ENCODE measurements at places on chromosomes 1 and 21.
A peak's percentile ranks its signal among the peaks of the same experiment; 100 is the strongest.

- DNase-seq, result no peak
These were observed 12.6 kb upstream of the HMCN1 start for GRCh38 chr1:185721553-185721952.

DNA sequence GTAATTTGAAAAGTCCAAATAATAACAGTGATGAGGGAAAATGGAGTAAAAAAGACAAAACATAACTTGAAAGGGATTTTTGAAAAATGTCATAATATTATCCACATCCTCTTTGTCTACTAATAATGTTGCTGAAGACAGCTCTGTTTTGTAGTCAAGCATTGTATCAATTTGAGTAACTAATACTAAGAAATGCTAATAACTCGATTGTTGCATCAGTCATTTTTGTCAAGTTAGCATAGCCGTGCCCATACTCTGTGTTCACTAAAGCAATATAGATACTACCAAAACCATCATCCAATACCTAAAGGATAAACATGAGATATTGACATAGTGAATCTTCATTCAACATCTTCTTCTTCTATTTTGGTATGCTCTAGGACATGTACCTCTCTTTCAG is 17.3 kb downstream of the PDC start:
- no peak for DNase-seq

GRCh38 chr1:151443846-151444782 is 15.2 kb downstream of the POGZ start:
- DNase-seq, result peak; percentile 44

DNA sequence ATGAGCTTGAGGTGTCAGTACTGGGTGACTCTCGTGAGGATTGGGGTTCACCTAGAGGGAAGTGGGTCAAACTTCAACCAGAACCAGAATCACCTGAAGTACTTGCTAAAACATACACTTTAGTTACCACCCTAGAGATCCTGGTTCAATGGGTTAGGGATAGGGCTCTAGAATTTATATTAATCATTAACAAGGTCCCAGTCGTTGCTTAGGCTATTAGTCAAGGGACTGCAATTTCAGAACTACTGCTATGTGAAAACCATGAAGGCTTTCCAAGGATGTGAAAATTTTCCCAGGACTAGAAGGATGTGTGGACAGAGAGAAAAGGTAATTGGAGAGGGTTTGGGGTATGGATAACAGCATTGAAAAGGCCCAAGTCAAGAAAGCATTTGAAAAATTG is 162.6 kb downstream of the GRIK1 start:
- DNase-seq, result no peak

DNA sequence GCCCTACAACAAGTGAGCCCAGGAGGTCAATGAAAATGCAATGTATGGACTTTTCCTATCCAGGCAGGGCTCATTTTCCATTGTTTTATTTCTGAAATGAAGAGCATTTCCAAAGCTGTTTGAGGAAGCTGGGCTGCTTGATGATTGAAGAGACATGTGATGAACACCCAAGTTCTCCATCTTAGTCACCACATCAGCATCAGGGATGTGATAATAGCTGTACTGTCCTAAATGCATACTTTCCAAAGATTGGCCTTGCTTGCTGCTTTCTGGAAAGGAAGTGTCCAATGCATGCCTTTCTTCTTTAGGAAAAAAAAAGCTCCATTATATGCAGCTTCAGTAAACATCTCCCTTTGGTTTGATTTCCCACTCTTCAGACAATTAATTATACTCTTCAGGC is 425.9 kb upstream of the RUNX1 start:
- no peak for DNase-seq

- no peak for DNase-seq
These were observed 184.5 kb downstream of the DHRS3 start for GRCh38 chr1:12433323-12434053.

DNA sequence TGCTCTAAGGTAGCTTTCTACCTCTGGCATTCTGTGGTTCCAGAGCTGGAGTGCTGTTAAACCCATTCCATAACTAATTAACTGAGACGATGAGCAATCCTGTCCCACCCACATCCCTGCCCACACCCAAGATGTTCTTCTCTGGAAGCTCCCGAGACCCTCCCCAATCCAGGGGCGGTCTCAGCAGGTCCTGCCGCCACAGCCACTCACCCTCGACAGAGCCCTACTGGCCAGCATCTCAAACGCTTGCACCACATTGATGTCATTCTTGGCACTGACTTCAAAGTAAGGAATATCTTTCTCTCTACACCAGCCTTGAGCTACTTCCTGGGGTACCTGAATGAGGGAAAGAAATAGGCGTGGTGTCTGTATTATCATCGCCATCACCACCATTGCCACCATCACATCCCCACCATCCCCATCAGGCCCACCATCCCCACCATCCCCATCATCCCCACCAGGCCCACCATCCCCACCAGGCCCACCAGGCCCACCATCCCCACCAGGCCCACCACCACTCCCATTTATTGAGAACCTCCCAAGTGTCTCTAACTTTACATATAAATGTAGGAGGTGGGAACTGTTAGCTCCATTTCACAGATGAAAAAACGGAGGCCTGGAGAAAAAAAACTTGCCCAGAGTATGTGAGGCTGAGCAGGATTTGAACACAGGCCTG is 17.7 kb downstream of the RAB7B start:
- no peak for DNase-seq

- DNase-seq, result no peak
These were observed 136.6 kb upstream of the GFI1 start for GRCh38 chr1:92623187-92623778.

- no peak for DNase-seq
These were observed 1.1 kb upstream of the RAP1GAP start for GRCh38 chr1:21670059-21670881.

GRCh38 chr21:29208682-29209059 is 78.2 kb downstream of the MAP3K7CL start:
- DNase-seq, result no peak

- DNase-seq, result peak; percentile 51
These were observed at the start of gene CR2 for GRCh38 chr1:207454046-207454964. Gene CR2 (plus strand): TSS chr1:207454328. CDS start chr1:207454419, 91 bp downstream.

DNA sequence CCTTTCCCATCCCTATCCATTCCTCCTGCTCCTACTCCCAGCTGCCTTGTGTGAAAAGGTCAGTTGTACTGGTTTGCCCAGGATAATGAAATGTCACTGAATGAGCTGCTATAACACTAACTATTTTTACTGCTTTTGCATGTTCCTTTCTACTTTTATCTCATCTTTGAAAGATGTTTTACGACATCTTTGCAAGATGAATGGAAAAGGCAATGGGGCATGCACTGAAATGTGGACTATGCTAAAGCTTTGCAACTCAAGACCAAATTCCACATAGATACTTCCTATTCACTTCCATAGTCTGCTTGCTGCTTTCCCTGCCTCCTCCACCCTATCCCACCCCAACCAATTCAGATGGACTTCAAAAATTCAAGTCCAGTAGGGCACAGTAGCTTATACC is 111.3 kb downstream of the SETD4 start:
- DNase-seq, result no peak

- DNase-seq, result no peak
These were observed 170.5 kb downstream of the TTLL7 start for GRCh38 chr1:83828456-83828855.

GRCh38 chr1:175252561-175252960 is 60.0 kb upstream of the KIAA0040 start:
- no peak for DNase-seq

DNA sequence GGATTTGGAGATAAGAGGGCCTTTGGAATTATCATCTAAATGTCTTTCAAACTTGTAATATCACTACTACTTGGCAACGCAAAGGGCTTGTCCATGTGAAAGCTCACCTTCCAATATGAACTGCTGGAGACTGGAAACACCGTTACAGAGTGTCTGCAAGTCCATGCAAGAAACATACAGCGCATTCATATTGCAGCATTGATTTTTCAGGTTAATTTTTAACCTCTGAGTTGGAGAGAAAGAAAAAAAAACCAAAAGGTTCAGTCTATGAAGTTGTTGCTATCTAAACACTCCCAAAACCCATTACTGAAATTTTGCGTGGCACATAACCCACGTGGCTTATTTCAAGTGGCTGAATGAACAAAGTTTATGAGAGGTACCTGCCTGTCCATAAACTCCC is 23.8 kb downstream of the DAB1 start:
- no peak for DNase-seq

DNA sequence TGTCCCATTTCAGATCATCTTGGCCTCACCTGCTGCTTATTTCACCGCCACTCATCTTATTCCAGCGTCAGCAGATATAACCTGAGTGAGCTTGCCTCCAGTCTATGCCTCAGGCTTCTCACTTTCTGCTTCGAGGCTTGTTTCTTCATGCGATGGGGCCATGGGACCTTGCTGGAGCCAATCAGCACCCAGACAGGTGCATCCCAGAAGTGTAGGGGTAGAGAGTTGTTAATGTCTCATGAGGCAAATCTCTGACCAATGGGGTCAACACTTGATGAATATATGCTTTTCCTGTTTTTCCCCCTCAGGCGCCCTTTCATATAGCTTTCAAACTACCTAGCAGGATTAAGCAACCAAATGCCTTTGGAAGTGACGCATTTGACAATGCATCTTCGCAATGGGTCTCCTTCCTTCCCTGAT is 935 bp upstream of the YIPF1 start:
- no peak for DNase-seq

DNA sequence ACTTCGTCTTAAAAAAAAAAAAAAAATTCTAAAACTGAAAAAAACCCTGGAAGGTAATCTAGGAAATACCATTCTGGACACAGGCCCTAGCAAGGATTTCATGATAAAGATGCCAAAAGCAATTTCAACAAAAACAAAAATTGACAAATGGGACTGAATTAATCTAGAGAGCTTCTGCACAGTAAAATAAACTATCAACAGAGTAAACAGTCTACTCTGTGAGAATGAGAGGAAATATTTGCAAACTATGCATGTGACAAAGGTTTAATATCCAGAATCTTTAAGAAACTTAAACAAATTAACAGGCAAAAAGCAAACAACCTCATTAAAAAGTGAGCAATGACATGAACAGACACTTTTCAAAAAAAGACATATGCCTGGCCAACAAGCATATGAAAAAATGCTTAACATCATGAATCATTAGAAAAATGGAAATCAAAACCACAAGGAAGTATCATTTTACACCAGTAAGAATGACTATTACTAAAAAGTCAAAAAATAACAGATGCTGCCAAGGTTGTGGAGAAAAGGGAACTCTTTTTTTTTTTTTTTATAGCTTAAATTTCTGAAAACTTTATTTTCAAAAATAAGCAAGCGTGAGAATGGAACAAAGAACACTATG is 29.4 kb upstream of the RNPC3 start:
- no peak for DNase-seq

DNA sequence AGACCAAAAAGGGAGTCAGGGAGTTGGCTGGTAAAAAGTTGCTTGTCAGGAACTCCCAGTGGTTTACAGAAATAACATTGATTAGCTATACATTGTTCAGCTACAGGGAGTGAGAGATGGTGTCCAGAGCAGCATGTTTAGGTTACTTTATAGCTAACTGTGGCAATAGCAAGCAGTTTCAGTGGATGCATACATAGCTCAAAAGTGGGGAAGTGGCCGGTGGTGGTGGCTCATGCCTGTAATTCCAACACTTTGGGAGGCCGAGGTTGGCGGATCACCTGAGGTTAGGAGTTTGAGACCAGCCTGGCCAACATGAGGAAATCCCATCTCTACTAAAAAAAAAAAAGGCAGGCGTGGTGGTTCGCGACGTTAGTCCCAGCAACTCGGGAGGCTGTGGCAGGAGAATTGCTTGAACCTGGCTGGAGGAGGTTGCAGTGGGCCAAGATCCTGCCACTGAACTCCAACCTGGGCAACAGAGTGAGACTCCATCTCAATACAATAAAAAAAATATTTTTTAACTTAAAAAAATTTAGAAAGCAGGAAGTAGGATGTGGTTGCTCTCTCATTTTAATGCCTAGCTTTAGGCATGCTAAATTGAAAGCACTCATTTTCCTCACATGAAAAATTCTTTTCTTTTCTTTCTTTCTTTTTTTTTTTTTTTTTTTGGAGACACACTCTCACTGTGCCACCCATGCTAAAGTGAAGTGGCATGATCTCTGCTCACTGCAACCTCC is 109.7 kb downstream of the PPIAL4G start:
- no peak for DNase-seq

Measured in stimulated activated effector memory CD8-positive, alpha-beta T cell treated with anti-CD3 and anti-CD28 coated beads, Interleukin-12 subunit alpha, Interleukin-12 subunit beta, amount 100 ng/mL, for 72 hours (primary cell).